Stimulated activated CD4-positive, alpha-beta T cell treated with anti-CD3 and anti-CD28 coated beads, TNF-alpha, amount 100 ng/mL, for 24 hours (primary cell): ENCODE measurements at places on chromosomes 4 and X.

DNA sequence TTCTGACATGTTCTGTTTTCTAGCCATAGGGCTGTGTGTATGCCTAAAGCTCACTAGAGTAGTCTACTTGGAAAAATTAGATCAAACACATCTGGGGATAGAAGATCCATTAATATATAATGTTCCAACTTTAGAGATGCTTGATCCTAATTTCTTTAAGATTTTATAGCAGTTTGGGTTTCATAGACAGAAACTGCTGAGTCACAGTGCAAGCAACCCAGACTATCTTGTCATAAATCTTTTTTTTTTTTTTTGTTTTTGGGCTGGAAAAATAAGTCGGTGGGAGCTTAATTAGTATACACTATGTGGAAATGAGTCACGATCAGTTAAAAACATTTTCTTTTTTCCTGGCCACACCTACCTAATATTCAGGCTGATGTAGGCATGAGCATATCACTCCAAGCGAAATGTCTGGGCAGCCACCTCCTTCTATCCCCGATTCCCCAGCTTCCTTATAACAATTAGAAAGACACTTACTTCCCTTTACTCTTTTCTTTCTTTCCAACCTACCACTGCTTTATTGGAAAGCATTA is 58.2 kb upstream of the CASK start:
- DNase-seq = no peak

GRCh38 chr4:16263056-16263455 is 36.8 kb upstream of the TAPT1 start:
- no peak for DNase-seq

- DNase-seq = no peak
These were observed 9.0 kb downstream of the ABCE1 start for GRCh38 chr4:145107126-145107525.

DNA sequence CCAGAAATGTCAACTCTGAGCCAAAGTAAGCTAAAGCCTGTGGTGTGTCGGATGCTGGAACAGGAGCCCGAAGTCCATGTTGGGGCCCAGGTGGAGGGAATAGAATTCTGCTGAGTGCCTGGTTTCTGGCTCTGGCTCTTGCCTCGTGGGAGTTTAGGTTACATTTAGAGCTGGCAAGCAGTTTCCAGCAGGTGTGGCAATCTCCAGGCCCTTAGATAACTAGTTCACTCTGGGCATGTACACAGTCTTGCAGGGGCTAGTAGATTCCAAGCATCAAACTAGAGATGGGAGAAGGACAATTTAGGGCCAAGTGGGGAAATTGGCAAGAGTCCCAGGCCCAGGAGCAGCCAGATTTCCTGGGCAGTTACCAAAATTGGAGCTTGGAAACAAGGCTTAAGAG is 56.3 kb upstream of the STOX2 start:
- DNase-seq = no peak

DNA sequence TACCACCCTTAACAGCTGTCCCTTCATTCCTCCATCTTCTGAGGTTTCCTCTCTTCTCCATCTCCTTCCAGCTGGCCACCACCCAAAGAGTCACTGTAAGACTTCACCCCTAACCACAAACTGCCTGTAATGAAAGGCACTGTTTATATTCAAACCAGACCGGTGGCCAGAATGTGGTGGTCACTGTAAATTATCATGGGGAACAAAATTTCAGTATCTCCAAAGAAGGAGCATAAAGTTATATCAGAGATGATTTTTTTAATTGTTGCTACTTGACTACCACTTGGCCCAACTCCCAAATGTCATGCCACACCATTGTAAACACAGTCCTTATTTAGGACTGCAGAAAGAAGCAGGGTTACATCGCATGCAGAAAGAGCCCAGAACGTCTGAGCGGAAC is 44.8 kb downstream of the SMARCA1 start:
- DNase-seq = no peak

GRCh38 chr4:67871867-67872266 is 11.9 kb downstream of the TMPRSS11D start:
- no peak for DNase-seq

GRCh38 chrX:48791063-48791820 is 4.9 kb downstream of the GATA1 start:
- no peak for DNase-seq

DNA sequence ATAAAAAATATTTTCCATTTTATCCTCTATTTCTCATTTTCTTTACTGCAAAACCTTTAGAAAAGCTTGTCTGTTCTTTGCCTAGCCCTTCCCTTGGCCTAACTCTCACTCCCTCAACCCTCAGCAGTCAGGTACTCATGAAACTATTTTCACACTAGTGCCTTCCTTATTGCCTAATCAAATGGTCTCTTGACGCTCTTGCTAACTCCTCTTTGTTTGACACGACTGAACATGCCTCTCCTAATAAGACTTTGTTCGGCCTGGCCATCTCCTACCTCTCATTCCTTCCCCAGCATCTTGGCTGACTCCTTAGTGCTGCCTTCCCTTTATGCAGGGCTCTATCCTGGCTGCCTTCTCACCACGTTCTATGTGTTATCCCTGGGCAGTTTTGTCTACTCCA is 11.1 kb upstream of the LRAT start:
- no peak for DNase-seq

DNA sequence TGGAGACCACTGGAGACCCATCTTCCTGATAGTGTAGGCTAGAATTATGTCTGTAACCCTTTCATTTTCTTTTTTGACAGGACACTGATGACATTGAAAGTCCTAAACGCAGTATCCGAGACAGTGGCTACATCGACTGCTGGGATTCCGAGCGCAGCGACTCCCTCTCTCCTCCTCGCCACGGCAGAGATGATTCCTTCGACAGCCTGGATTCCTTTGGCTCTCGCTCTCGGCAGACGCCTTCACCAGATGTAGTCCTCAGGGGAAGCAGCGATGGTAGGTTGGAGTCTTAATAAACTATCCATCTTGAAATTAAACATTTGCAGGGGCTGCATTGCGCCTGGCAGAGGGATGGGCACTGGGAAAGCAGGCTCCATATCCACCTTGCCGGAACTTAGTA is 75.4 kb downstream of the LIMCH1 start:
- no peak for DNase-seq

DNA sequence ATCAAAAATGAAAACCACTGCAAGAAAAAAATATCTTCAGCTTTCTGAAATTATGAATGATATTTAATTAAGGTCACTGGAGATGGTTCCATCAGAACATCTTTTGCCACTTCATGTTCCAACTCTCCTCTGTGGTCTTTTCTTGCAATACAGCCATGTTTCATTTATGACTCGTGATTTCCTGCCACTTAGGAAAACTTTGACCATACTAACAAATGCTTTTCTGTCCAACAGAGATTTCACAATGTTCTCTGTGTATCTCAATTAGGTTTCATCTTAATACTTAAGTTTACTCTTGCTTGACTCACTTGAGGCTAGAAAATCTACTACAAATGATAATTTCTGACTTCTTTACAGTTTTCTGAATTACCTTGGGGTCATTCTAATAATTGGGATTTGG is 330.9 kb downstream of the CXXC4 start:
- DNase-seq = no peak

DNA sequence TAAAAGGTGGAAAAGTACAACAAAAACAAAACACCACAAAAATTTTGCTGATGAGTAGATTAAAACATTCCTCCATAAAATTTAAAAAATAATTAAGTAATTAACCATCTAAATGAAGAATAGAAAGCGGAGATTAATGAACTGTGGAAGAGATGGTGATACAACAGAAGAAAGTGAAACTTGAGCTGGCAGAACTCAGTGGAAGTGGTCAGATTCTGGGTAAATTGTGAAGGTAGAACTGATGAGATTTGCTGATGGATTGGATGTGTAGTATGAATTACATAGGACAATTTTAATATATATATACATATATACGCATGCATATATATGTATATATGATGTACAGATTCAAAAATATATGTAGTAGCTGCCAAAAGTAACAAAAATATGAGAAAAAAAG is 73.9 kb downstream of the AMOT start:
- no peak for DNase-seq

GRCh38 chr4:112119353-112119783 is 25.9 kb upstream of the FAM241A start:
- DNase-seq = no peak

DNA sequence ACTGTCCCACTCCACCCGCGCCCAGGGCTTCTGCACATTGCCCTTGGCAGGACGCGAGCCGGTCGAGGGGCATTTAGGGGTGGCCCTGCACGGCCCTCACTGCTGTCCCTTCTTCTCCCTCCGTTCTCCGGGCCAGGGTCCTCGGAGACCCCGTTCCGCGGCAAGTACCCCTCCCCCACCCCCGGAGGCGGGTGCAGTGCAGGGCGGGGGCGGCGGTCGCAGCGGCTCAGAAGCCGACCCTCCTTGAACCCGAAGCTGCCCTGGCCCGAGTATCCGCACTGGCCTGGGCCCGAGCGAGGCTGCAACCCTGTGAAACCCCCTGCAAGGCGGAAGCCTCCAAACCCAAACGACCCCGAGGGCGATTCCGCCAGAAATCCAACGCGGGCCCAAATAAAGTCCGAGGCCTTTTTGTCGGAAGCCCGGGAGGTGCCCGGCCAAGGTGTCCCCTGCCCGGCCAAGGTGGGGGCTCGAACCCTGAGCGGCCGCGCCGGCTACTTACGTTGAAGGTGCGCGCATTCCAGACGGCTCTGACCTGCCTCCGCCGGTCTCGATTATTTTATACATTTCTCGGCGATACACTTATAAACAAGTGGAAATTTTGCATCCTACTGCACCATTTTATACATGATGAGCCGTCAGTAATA is 53.1 kb upstream of the TMEM33 start:
- no peak for DNase-seq

DNA sequence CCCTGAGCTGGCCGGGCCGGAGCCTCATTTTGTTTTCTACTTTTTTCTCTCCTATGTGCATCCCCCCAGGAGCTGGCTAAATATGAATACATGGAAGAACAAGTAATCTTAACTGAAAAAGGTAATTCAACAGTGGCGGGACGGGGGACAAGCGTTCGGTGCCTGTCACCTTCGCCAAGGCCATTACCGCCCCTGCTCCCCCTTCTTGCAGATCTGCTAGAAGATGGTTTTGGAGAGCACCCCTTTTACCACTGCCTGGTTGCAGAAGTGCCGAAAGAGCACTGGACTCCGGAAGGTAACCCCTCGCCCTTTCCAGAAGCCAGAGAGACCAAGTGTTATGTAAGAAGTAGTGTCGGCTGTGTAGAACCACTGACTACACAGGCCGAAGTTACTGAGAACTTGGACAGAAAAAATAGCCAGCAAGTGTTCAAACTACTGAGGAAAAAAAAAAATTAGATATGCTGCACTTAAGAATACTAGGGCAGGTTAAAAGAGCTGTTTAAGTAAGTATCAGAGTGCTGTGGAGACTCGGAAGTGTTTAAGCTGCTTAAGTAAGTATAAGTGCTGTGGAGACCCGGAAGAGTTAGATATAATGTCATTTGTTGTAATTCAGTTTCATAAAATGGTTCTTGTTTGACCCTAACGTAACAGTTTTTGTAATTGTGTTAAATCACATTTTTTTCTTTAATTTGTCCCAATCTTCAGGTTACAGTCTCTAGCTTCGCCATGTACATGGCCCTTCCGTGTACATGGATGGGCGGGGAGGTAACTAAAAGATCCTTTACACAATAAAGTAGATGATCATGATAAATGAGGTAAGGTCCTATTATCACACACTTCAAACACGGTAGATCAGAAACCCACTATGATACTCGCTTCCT is 856 bp downstream of the SAT1 start:
- DNase-seq = no peak

DNA sequence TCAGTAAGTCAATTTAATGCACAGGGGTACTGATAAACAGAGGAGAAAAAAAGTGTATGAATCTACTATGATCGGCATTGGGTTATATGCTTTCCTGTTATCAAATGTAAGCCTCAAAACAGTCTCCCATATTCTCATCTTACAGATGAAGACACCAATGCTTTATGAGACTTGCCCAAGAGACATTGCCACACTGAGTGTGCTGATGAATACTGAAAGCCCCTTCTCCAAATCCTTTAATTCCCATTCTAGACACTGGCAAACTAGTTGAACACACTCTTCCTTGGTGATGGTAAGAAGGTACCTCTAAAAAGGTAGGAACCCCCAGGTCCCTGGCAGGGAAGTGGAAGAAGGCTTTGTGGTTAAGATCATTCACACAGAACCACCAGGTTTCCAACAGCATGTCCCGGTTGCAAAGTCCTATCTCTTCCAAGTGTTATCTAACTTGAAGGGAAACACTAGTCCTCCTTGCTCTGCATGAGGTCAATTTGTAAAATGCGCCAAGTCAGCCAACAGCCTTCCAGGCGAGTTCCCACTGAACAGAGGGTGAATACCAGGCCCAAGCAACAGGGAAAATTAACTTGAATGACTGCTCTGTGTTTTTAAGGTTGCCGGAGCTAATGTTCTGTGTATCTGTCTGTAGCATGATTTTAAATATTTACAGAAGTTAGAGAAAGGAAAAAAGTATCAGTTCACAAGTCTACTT is 5.1 kb downstream of the SETD7 start:
- DNase-seq = no peak

DNA sequence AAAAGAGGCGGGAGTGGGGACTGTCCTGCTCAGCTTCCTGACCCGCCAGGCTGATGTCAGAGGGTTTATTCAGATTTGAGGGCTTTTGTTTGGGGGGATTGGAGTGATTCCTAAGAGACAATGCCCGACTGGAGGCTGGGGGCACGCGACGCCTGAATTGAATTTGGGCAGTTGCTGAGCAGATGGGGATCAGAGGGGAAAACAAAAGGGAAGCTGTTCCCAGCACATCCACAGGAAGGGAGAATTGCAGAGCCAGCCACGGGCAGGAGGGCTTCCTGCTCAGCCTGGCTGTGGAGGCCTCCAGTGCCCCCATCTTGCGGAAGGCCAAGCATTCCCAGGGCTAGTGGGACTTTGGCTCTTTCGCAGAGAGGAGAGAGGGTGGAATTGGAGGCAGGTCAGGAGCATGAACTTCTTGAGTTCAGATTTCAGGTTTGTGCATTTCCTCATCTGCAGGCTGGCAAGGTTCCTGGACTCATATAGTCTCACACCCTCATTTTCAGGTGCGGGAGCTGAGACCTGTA is 162.8 kb downstream of the NHS start:
- no peak for DNase-seq

- no peak for DNase-seq
These were observed 133.6 kb upstream of the S100G start for GRCh38 chrX:16516232-16516876.

DNA sequence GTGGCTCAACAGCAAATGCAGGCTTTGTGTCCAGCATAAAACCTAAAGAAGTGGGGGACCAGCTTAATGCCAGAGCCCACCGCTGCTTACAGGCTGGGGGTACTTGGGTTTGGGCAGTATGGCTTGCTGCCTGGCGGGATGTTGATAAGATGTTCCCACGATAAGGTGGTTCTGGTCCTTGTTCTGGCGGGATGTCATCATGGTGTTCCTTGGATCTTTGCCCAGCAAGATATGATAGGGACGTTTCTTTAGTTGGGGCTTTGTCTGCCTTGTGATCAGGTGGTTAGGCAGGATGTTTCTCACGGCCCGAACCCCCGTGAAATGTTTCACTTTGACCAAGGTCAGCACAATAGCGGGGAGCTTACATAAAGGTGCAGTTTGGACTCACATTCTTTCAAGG is 35.3 kb downstream of the PNPLA4 start:
- DNase-seq = no peak
